Liver (tissue), 10 donors: ENCODE measurements at places on chromosomes 11 and 22. TPM values are rescaled to one million over a fixed set of nuclear protein-coding genes. Genes with fewer than 3 reads are reported as not detected.
A peak's percentile ranks its signal among the peaks of the same experiment; 100 is the strongest.

Gene AGBL2
- 3.0 TPM for total RNA-seq

DNA sequence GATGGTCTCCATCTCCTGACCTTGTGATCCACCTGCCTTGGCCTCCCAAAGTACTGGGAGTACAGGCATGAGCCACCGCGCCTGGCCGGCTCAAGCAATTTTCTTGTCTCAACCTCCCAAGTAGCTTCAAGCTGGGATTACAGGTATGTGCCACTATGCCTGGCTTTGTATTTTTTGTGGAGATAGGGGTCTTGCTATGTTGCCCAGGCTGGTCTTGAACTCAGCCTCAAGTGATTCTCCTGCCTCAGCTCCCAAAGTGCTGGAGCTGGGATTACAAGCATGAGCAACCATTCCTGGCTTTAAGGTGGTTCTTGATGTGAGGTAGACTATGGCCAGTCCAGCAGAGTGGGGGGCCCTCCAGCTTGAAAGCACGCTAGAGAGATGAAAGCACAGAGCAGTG lies 7.6 kb downstream of the POLR2F start:
- DNase-seq, result no peak

GRCh38 chr11:63920126-63920938 lies 3.4 kb upstream of the RCOR2 start:
- DNase-seq, result no peak

Gene CXCR5
- not detected for total RNA-seq

Gene THAP12
- total RNA-seq, result 17.3 TPM

Gene RBFOX2
- total RNA-seq, result 53.6 TPM

Gene KCNK4
- total RNA-seq, result not detected

GRCh38 chr22:16955081-16955480 lies 52.9 kb downstream of the GAB4 start:
- no peak for DNase-seq

Gene SOX10
- 0.08 TPM for total RNA-seq

GRCh38 chr11:134398079-134398444 lies 14.0 kb downstream of the B3GAT1 start:
- no peak for DNase-seq

DNA sequence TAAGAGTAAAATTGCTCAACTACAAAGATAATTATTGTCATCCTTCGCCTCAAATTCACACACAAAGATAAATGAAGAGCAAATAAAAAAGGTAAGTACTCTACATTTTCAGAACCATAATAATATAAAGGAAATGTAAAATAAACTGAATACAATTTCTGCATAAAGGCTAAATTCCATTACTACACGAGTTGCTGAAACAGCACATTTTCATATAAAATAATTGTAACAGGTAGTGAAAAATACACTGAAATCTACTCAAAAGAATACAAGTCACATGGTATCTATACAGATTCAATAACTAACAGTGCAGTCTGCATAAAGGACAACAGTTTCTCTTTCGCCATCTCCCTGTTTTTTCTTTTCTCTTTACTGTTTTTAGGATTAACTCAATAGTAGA lies 54.8 kb upstream of the GAB2 start:
- DNase-seq, result no peak

Gene KCNJ1
- 0.23 TPM for total RNA-seq

DNA sequence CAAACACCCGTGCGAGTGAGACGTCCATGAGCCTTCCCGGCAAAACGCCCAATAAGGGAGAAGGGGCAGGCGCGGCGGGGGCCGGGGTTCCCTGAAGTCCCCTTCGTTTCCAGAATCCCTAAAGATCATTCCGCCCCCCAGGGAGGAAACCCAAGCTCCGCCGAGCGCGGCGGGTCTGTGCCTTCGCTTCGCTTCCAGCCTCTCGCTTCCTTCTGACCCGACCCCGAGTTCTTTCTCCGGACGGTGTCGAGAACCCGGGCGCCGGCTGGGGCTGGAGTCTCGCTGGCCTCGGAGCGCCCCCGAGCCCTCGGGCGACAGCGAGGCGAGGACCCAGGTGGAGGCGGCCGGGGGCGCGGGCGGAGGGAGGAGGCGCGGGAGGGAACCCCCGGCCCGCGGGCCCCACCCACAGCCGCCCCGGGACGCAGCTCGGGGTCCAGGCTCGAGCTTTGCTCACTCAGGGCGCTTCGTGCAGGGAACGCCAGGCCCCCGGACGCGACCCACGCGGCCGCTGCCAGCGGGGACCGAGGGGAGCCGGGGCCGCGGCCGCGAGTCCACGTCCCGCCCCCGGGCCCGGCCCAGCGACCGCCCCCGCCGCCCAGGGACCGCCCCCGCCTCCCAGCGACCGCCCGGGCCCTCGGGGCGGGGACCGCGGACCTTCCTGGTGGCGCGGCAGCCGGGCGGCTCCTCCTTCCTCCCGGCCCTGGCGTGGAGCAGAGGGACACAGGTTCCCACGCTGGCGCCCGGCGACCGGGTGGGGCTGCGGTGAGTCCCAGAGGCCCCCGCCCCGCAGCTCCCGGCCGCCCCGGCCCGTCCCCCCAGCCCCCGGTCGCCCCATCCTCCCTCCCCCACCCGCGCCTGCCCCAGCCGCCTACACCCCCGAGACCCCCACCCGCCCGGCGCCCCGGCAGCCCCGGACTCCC lies at the start of gene PGGHG:
Gene PGGHG, plus strand, starts transcription at position 649 of the 920 bp plus-strand sequence. CDS start 691 bp downstream, outside the sequence.
- DNase-seq, result no peak

Gene SAA1
- 17,739 TPM for total RNA-seq

DNA sequence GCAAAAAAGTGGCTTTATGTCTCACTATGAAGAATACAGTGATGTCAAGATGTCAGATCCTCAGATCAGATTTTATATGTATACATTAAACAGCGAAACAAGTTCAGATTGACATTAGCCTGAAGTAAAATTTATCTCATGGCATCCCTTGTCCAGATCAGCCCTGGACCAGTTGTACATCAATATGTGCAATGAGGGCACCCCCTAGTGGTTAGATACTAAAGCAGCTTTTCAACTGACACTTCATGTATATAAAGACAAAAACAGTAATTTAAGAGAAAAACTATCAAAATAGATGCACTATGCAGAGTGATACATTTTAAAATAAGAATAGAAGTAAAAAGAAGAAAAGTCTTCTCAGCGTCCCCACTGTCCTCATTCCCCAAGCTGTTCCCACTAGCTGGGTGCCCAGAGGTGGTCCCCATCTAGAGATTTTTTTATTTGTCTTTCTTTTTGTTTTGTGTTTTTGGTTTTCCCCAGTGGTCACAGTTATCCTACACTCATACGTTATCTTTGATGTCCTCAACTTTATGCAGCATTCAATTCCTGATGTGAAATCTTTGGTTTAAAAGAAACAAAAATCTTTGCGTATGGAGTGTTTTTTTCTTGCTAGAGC lies 2193.4 kb upstream of the RAG2 start:
- no peak for DNase-seq

- no peak for DNase-seq
These were observed 116.2 kb downstream of the KIF18A start for GRCh38 chr11:27991736-27992135.

DNA sequence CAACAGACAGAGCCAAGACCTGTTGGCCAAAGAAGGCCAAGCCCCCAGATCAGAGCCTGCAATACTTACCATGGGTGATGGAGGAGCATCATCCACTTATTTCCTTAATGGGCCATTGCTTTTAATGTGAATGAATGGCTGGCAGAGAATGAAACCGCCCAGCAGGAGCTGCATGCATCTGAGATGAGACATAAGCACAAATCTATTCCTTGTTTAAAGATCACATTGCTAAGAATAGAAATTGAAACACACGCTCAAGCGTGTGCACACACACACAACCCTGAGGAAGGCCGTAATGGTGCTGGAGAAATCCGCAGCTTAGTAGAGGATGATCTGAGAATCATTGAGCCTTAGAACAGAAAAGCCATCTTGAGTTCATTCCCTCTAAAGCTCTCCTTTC lies 5.3 kb upstream of the RRAS2 start:
- no peak for DNase-seq

DNA sequence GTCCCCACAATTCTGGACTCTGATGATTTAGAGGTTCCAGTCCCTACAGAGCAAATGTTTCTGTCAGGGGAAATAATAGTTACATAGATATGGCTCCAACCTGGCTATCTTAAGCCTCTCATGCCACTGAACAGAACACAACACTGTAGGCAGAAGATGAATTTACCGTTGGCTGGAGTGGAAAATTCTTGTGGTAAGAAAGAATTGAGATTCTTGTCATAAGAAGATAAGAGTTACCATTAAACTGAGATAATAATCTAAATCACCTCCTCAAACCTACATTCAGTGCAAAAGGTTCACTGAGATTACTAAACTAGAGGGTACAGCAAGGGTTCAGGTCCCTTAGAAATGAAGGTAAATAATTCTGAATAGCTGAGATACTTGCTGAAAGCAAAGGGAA lies 10.1 kb upstream of the NAALAD2 start:
- DNase-seq, result no peak

- no peak for DNase-seq
These were observed 160.1 kb upstream of the NECTIN1 start for GRCh38 chr11:119889111-119889510.

DNA sequence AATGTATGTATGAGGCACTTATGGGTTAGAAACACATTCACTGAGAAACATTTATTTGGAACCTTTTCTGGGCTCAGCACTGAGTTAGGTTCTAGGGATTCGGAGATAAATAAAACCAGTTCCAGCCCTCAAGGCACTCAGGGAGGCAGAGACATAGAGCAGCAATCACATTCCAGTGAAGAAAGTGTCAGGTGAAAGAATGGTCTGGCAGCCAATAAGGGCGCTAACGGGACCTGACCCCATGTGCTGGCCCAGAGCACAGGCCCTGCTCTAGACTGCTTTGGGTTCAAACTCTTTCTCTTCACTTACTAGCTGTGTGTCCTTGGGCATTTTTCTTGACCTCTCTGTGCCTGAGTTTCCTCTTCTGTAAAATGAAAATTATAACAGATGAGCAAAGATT lies 146.0 kb upstream of the SYT13 start:
- no peak for DNase-seq

DNA sequence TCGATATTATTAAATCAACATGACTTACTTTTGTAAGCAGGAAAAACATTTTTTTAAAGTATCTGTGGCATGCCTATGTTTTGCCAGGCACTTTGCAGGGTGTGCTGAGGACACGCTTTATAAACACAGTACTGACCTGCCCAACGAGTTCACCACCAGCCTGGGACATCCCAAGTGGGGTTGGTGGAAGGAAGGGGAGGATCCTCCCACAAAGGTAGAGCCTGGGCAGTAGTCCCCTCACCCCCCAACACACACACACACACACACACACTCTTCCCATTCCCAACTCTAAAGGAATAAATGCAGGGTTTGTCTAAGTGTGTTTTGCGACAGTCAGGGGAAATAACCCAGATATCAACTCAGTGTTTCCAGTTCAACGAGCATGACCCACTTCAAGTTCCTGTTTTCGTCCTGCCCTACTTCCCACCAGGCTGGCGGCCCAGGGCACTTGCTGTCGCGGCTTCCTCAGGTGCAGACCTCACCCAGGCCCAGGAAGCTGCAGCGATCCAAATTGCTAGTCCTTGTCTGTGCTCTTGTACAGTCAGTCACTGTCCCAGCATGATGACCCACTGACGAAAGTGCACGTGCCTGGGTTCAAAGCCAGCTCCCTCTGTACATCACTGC lies 3.1 kb downstream of the CERK start:
- no peak for DNase-seq

GRCh38 chr11:86801364-86801763 lies 1.0 kb downstream of the PRSS23 start:
- DNase-seq, result no peak

GRCh38 chr22:26286091-26286820 lies 117.0 kb downstream of the SEZ6L start:
- no peak for DNase-seq

Gene C22orf42
- not detected for total RNA-seq

DNA sequence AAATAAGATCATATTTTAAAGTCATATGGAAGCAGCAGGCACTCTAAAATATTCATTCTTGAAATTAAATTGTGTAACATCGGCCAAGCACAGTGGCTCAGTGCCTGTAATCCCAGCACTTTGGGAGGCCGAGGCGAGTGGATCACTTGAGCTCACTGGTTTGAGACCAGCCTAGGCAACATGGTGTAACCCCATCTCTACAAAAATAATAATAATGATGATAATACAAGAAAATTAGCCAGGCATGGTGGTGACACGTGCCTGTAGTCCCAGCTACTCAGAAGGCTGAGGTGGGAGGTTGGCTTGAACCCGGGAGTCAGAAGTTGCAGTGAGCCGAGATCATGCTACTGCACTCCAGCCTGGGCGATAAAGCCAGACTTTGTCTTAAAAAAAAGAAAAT lies 77.4 kb downstream of the TRIM29 start:
- DNase-seq, result peak; percentile 3

DNA sequence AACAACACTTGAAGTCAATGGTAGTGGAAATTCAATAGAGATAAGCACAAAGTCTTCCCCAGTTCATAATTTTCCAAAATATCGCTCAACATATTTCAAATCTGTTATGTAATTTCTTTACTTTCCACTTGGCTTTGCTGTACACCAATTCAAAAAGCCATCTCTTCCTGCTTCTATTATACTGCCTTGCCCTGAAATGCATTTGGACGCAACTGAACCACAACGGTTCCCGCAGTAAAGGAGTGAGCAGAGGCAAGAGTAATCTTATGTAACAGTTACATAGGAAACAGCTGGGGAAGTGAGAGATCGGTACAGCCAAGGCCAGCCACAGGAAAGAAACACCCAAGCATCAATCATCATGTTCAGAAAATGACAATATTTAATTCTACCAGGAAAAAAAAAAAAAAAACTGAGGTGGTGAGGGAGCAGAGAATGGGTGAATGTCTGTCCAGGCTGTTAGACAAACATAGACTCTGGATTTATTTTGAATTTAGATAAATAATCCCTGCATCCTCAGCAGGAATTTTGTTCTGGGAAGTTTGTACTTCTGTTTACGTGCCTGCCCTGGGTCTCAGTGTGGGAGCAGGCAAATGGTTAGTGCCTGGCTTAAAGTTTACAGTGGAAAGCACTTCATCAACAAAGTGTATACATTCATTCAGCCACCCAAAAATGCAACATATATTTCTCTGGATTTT lies 392.2 kb downstream of the ETS1 start:
- DNase-seq, result no peak

- DNase-seq, result no peak
These were observed 42.2 kb downstream of the WNT7B start for GRCh38 chr22:45934659-45935341.

Gene OR5AS1
- not detected for total RNA-seq

Gene ACRV1
- not detected for total RNA-seq

Gene DTX4
- 21.4 TPM for total RNA-seq

DNA sequence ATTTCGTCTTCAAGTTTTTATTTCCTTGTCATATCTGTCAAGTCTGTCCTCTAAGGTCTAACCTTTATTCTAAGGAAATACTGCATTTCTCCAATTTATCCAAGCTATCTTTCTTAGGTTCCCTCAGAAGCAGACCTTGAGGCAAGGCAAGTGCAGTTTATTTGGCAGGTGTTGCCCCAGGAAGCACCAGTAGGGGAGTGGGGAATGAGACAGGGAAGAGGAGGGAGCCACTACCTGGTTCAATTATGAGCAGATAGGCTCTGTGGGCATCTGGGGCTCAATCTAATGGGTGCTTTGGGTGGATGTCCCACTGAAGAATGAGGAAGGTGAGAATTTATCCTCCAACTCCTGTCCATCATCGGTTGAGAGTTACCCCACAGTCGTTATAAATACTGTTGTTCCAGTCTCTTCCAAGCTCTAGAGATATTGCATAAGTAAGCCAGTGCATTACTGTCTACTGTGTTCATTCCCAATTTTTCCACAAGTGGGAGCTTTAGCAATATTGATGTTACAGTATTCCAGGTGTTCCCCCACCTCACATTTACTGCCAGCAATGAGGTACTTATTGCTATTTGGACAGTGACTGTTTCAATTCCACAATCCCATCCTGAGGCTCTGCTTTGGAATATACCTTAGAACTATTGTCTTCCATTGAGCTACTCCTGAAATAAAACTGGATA lies 154.9 kb upstream of the CEP126 start:
- no peak for DNase-seq

Gene APOL1
- 129 TPM for total RNA-seq

Gene ASCL2
- 0.17 TPM for total RNA-seq
